ENCODE measurements at places on chromosomes 3 and 15.

DNA sequence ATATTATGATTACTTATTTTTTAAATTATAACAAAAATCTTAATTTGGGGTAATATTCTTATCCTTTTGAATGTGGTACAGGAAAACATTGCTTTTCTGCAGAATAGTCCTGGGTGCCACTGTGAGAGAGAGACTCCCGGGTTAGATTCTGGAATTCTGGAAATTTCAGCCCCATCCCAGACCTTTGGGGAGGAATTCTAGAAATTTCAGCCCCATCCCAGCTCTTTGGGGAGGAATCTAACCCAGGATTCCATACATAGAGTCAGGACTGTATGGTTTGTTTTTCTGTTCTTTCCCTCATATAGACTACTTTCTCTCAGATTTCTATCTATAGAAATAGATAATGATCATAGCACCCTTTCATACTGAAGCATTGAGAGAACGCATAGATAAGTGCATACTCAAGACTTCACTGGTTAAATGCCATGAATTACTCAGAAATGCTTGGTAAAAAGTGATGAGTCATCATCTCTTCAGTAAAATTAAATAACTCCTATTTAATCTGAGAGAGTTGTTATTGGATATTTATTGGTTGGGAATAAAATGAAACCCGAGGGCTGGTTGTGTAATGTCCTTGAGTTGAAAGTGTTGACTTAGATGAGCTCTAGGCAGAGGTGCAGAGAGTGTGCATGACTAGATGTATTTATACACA is 8.3 kb downstream of the EIF2AK4 start:
- no peak for DNase-seq

GRCh38 chr3:16181361-16181760 is 6.9 kb downstream of the GALNT15 start:
- DNase-seq: peak; percentile 94

- no peak for DNase-seq
Measured at GRCh38 chr3:126917232-126917804, 65.6 kb upstream of the PLXNA1 start.

DNA sequence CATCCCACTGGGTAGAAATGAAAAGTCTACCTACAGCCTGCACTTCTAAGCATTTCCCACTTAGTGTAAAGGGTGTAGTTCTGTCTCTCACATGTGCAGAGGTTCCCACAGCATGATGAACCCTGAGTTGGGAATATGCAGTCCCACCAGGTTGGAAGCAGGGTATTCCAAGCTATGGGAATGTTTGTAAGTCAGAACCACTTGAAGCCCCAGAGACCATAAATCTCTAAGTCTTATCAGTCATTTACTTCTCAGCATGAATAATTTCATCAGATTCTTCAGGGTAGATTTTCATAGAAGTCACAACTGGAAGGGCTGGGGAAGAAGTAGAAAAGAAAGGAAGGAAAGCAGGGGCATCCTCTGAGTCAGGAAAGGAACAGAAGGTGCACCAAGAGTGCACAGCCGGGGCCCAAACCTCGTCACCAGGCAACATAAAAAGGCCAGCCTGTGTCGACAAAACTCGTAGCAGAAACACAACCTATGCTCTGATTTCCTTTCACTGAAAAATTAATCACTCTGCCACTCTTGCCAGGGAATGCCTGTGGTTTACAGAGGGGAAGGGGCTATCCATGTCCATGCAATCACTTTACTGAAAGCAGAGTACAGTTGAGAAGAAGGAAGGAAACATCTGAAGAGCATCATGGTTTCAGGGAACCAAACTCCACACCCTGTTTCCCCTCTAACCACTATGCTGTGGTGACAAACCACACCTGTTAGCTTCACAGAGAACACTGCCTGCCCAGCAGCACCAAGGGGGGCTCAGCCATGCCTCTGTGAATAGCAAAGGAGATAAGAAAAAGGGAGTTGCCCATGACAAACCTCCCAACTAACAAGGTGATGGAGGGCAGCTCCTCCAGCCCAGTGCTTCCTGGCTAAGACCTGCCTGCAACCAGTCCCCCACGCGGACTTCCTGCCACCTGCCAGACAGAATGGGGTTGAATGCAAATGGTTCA is 40.5 kb downstream of the SH3BP5 start:
- peak; percentile 33 for DNase-seq

GRCh38 chr3:143041903-143042302 is 40.5 kb downstream of the U2SURP start:
- DNase-seq: no peak
